ENCODE measurements at places on chromosomes 11 and 22.

DNA sequence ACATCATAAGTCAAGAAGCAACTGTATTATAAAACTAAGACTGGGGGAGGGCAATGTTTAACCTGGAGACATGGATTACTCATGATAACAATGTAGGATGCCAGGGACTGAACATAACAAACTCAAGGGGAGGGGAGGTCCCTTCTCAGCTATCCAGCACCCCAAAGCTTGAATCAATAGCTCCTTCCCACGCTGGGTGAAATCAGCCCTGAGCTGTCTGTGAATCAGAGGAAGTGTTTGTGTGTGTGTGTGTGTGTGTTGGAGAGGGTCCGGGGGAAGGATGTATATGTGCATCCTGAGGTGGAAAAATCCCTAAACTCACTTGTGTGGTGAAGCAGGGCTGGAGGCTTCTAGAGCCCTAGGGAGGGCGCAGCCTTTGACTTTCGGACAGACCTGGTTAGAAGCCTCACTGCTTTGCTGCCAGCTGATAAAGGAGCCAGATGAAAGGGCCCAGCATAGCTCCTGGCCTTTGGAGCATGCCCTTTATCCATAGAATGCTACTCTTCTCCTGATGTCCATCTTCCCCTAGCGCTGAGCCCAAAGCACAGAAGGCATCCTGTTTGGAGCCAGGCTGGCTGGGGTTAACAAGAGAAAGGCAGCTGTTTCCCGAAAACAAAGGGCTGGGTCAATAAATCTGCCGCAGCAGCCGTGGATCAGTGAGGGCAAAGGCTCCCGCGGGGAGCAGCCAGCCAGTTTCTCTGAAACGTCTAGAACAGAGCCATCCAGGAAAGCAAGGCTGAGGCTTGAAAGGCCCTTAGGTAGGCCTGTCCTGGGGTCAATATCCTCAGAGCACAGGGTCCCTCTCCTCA is 35.8 kb downstream of the TNKS1BP1 start:
- DNase-seq, result no peak

GRCh38 chr11:71240865-71241691 is 11.3 kb downstream of the SHANK2 start:
- no peak for DNase-seq

GRCh38 chr22:45510376-45511232 is 7.9 kb downstream of the FBLN1 start:
- no peak for DNase-seq

DNA sequence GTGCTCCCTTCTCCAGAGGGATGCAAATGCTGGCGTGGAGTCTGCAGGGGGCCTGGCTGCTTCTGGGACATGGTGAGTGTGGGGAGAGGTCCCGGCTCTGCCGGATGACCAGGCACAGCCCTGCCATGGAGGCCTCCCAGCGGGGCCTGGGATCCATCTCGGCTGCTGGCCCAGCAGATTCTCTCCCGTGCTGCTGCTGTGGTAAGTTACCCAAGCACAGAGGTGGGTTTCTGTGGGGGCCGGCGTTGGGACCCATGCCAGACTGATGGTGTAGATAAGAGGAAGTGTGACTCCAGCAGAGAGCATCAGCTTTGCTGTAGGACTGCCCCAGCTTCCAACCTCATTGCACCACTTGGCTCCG is 147.5 kb upstream of the B3GAT1 start:
- no peak for DNase-seq

DNA sequence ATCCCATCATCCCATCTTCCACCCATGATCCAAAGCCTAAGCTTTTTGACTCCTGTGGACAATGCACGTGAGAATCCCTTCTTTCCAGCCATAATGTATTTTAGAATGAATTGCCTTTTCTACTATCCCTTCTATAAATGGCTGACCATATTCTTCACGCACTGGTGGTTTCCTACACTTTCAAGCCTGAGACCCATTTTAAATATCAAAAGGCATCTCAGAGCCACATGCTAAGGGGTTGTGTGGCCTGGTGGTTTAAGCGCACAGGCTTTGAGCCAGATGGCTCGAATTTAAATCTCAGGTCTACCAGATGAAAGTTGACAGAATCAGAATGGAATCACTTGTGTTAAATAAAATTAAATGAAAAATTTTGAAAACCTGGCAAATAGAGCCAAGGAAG is 54.5 kb downstream of the C11orf91 start:
- DNase-seq, result no peak

DNA sequence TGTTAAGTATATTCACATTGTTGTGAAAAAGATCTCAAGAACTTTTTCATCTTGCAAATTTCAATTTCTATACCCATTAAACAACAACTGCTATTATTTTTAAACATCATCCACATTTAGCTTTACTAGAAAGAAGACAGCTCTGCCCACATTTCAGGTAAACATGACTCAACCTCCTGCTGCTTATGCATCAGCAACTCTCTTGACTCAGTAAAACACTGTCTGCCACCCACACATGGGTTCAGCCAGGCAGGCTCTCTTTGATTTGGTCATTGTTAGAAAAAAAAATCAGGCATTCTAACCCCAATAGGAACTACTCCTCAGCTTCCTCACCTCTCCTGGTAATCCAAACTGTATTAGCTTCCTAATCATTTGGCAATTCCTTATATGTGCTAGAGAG is 5.1 kb upstream of the ENDOD1 start:
- no peak for DNase-seq

GRCh38 chr22:19652316-19652715 is 62.0 kb upstream of the SEPTIN5 start:
- no peak for DNase-seq

- DNase-seq, result no peak
Observed at GRCh38 chr11:73965076-73965763, 14.4 kb downstream of the DNAJB13 start.

GRCh38 chr11:86459682-86460460 is 85.2 kb downstream of the CCDC81 start:
- no peak for DNase-seq

- no peak for DNase-seq
Observed at GRCh38 chr11:105328061-105328460, 188.5 kb upstream of the CARD18 start.

DNA sequence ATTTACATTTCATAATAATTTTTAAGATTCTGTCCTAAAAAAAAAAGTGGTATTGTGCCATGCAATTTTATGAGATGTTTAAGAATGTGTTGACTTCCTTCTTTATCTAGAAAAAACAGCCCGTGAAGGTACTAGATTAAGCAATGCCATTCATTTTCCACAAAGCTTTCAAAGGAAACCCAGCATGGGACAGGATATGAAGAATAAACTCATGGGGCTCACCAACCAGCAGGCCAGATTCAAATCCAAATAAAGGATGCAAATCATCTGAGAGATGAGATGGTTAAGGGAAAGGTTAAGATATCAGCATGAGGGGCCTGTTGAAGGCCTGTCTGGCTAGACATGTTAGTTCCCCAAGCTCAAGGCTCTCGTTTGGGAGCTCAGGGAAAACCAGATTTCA is 199.1 kb downstream of the SWAP70 start:
- no peak for DNase-seq

DNA sequence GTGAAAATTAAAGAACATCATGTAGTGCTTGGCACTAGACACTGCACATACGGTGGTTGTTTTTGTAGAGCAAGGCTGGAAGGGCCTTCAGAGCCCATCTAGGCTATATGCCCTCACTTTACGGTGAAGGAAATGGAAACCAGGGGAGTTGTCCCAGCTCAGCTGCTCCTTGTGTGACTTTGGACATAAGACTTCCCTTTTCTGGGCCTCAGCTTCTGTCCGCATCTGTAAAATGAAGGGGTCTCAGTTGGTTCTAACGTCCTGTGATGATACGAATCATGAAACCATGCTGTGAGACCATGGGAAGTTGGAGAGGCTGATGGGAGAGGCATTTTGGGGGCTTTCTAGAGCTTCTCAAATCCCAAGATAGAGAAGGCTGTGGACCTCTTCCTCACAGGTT is 4.7 kb downstream of the KCNE3 start:
- no peak for DNase-seq

DNA sequence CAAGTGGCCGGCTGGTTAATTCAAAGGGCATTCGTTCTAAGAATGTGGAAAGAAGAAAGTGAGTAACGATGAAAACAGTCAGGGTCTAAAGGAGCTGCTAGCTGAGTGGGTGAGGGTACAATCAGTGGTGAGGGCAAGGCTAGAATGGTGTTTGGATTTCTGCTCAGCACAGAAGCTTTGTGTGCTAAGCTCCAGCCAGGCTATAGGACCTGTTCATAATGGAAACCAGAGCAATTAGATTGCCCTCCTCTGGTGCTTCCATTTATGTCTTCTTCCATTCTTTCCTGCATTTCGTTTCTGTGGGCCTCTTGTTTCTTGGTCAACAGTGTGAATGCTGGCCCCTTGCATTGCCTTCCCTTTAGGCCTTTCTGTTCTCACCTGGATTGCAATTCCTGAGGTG is 572.9 kb upstream of the CHORDC1 start:
- DNase-seq, result no peak

DNA sequence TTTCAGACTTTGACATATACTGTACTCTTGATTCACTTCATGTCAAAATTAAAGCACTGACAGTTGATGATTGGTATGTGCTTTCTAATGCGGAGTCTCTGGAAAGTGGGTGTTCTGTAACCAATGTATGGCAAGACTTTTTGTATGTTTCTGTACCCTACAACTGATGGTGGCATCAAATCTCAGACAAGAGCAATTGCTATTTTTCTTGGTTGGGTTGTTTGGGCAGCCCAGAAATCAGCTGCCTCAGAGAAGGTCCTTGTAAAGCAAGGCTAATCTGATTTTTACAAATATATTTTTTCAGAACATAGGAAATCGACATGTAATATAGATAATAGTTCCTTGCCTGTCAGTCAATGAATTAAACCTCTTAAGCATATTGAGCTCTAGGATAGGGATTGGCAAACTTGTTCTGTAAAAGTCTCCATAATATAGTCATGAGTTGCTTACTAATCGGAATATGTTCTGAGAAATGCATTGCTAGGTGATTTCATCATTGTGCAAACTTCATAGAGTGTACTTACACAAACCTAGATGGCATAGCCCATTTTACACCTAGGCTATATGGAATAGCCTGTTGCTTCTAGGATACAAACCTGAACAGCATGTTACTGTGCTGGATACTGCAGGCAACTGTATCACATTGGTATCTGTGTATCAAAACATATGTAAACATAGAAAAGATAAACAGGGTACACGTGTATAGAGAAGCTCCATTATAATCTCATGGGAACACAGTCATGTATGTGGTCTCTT is 10.2 kb upstream of the OOSP4A start:
- DNase-seq, result no peak

- DNase-seq, result no peak
Observed at GRCh38 chr22:44195189-44195871, 14.6 kb downstream of the PARVG start.

DNA sequence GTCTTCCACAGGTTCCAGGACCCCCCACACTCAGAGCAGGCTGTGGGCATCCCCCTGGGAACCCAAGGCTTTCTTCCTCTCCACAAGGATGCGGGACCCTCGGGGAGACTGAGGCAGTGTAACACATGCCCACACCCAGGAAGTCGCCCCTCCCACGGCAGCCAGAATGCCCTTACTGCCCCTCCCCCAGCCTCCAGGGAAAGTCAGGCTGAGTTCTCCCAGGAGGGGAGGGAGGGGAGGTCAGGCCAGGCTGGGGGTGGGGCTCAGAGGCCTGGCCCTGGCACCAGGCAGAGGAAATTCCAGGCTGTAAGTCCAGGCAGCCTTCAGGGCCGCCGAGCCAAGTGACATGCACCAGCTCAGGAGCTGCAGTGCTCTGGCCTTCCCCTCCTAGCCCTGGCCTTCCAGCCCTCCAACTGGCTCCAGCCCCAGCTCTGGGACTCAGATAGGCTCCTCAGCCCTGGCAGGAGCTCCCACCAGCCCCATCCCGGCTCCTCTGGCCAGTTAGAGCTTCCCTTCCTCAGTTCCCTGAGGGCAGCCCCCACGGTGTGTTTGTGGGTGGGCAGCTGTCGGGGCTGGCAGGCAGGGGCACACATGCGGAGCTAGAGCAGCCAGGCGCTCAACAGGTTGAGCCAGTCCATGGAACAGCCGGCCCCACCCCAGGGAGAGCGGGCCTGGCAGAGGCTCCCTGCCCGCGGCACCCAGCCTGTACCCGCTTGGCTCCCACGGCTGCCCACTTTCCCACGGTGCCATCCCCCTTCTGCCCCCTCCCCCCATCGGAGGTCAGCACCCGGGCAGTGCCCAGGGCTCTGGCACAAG is 3.6 kb downstream of the BCL9L start:
- no peak for DNase-seq

- no peak for DNase-seq
Observed at GRCh38 chr11:62115085-62115694, 8.6 kb upstream of the INCENP start.

DNA sequence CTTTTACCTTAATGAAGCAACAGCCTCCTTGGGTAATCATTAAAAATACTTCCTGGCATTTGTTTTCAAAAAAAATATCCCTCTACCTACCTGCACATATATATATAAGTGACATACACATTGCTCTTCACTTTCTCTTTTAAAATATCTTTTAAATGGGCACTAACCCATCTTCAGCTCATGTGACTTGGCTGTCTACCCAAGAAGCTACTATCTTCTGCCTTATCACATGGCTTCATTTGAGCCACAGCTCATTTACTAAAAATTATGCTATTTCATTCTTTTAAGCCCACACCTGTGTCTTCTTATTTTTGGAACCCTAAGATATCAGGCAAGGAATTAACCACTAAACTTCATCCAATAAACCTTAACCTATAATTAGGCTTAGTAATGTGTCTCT is 37.0 kb upstream of the SOX6 start:
- DNase-seq, result no peak

GRCh38 chr11:104678408-104678807 is 219.9 kb downstream of the CASP12 start:
- DNase-seq, result no peak

DNA sequence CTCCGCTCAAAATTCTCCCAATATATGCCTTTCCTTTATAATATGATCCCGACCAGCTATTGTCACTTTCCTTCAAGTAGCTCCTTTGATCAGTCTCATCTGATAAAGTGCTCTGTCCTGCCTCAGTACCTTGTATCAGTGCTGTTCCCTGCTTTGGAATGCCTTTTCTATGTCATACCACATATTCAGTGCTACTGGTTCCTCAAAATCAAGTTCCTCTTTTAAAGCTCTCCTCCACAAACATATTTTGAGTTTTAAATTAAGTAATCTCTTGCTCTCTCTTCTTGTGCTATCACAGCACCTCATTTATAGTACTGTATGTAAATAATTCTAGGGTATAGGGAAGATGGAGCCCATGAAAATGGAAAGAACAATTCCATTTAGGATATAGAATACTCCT is 137.1 kb upstream of the CTSC start:
- DNase-seq, result no peak

GRCh38 chr11:46388619-46389449 is 2.7 kb downstream of the CHRM4 start:
- DNase-seq, result no peak

DNA sequence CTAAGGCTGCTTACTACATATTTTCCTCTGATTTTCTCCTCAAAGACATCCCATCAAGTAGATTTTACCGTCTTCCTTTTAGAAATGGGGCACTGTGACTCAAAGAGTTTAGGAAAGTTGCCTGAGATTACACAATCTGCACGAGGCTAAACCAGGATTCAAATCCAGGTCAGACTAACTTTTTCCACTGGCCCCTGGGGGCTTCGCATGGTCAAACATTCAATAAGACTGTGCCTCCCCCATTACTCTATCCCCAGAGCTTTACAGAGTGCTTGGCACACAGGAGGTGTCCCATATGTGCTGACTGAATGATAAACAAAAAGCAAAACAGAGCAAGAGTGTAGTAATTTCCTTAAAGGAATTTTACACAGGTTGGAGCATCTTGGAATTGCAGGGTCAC is 118.1 kb upstream of the TEAD1 start:
- no peak for DNase-seq

Data from iPS DF 6.9 (cell line).